ENCODE measurements at places on chromosomes 12 and 14.

DNA sequence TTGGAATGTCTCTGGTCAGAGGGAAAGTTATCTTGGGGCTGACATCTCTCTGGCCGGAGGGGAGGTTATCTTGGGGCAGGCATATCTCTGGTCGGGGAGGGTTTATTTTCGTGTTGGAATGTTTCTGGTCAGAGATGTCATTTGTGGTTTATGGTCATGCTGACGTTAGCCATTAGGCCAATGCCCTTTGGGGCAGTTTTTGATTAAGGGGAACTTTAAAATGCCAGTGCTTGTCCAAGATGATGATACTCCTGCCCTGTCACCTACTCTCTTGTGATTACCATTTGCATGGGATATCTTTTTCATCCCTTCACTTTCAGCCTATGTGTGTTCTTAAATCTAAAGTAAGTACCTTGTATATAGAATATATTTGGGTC lies 29.0 kb upstream of the A2M start:
- DNase-seq = no peak

- DNase-seq = no peak
Measured at GRCh38 chr14:77470224-77470870, 12.5 kb downstream of the AHSA1 start.

DNA sequence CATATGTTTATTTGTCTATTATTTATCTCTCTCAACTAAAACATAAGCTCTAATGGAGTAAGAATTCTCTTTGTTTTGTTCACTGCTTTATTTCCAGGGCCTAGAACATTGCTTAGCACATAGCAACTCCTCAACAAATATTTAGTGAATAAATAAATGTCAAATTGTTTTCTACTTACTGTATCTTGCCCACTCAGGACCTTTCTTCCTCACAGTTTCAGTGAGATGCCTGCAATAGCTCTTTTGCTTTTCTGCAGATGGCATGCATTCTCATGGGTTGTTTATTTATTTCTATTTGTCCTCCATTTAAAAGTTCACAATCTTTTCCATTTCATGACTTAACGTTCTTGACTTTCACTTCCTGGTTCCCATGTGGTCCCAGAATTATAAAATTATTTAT lies 94.9 kb upstream of the TTC7B start:
- no peak for DNase-seq

GRCh38 chr14:64117671-64118402 lies 176.3 kb downstream of the ESR2 start:
- peak; percentile 55 for DNase-seq

DNA sequence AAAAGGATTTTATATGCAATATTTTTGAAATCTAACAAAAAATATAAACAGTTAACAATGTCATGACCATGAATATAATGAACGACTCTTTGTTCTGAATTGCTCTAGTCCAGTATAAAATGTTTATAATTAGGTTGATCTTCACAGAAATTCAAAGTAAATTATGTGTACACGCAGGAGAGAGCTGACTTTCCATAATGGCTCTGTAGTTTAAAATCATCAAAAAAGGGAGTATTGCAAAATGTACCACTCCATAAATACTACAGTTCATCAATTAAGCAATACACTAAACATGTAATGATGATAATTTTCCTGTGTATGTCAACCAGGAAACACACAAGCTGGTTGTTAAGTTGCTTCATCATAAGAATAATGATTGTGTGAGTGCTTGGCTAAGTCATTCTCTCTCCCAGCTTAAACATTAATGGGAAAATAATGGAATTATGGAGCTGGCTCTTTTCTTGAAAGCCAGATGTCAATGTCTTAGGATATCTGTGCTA lies 189.5 kb upstream of the PLEKHG7 start:
- no peak for DNase-seq

- no peak for DNase-seq
Measured at GRCh38 chr14:29321646-29322045, 555.1 kb downstream of the FOXG1 start.

DNA sequence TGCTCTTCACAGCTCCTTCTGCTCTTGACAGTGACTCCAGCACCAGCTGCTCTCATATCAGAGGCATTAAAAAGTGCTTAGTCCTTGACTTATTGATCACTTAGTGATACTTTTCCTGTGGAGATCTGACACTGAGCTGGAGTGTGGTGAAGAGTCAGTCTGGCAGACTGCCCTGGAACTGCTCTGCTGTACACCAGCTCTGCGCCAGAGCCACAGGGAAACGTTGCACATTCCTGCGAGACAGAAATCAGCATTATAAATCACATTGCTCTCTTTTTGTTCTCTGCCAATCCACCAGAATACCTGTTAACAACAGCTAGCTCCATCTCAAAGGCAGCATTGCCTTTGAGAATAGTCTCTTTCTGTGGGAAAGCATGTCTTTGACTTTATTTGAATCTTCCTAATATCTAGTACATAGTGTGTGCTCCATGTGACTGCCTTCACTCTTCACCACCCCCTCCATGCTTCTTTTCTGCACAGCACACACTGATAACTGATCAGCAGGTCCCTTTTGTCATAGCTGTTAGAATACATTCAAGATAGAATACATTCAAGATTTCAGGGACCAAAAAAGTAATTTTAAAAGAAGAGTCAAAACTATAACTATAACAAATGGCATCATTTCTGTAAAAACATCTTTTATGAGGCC lies 48.2 kb upstream of the VSX2 start:
- no peak for DNase-seq

- DNase-seq = no peak
Measured at GRCh38 chr12:131499864-131500190, 211.1 kb upstream of the SFSWAP start.

DNA sequence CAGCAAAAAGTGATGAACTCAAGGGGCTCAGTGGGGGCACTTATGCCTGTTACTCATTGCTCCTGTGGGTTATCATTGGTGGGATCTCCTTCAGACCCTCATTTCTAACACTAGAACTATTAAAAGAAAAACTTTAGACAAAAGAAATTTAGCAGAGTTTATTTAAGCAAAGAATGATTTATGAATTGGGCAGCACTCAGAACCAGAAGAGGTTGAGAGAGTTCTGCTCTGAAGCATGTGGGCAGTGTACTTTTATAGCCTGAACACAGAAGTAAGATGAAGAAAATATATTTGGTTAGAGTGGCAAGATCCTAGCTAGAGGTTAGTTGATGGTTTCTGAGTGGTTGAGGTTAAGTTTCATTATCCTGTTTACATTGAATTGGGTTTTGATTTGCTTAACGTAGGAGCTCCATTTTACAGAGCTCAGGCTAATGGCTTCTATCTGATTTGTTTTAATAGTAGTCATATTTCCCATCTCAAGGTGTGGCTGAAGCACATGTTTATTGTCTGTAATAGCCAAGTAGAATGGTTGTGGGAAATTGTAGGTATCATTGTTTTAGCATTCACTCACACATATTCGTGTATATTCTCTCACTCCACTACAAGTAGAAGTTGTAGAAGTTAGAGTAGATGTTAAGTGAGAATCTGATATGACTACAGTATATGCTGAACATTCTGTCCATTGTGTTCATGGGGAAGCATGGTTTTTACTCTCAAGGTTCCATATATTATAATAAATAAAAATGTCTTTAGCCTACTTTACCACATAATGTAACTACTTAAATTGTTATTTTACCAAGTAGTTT lies 27.6 kb downstream of the LEMD3 start:
- no peak for DNase-seq

GRCh38 chr12:100528471-100529127 lies 44.9 kb upstream of the GAS2L3 start:
- DNase-seq = no peak

DNA sequence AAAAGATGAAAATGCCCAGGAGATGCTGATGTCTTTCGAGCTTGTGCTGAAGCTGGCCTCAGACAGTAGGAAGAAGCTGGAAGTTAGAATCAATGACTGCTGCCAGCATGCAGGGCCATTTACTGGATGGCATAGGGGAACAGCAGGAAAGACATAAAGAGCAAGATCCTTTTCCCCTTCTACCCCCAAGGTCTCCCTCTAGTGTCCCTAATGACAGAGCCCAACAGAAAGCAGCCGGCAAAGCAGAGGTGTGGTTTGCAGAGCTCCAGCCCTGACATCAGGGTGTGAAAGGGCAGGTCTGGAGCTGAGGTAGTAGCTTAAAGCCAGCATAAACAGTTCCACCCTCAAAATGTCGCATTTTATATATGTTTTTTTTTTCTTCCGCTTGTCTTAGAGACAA lies 1560.7 kb upstream of the TMEM132C start:
- DNase-seq = no peak

- DNase-seq = peak; percentile 75
Measured at GRCh38 chr14:74599946-74600345, 12.1 kb downstream of the LTBP2 start.

DNA sequence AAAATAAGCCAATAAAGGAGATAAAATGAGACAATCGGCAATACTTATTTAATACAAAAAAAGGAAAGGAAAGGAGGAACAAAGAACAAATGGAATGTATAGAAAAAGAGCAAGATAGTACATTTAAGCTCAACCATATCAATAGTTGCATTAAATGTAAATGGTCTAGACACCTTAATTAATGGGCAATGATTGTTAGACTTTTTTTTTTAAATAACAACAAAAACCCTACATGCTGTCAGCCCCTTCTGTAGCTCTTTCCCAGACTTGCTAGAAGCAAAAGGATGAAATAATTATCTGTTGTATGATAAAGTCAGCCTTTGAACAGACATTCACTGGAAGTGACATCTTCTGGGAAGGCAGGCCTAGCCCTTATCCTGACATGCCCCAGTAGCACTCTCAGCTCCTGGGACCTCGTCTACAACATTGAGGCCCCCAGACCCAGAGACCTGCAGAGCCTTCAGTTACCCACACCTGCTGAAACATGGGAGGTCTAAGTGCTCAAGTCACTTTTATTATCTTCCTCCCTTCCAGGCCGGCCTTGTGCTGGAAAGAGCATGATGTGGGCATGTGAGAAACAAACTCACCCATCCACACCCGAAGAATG lies 13.4 kb downstream of the SIVA1 start:
- no peak for DNase-seq

GRCh38 chr14:105275267-105275946 lies 25.4 kb downstream of the BRF1 start:
- DNase-seq = no peak

- DNase-seq = peak; percentile 59
Measured at GRCh38 chr12:30989754-30990153, 63.2 kb downstream of the TSPAN11 start.

DNA sequence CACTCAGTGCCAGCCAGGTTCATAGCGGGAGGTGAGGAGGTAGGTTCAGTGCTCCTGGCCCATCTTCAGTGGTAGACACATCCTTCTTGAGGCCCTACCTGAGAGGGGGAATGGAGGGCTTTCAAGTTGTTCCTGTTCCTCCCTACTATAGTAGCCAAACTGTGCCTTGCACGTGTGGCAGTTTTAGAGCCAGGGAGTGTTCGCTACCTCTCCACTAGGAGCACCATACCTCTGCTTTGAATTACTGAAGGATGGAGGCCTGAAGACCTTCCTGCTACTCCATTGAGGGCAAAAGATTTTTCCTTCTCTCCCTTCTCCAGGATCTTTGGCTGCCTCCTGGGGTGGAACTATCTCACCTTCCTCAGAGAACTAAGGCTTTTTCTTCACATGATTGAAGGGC lies 5.9 kb upstream of the ALG10 start:
- DNase-seq = no peak

- DNase-seq = no peak
Measured at GRCh38 chr12:110726708-110727369, 15.9 kb downstream of the PPP1CC start.

DNA sequence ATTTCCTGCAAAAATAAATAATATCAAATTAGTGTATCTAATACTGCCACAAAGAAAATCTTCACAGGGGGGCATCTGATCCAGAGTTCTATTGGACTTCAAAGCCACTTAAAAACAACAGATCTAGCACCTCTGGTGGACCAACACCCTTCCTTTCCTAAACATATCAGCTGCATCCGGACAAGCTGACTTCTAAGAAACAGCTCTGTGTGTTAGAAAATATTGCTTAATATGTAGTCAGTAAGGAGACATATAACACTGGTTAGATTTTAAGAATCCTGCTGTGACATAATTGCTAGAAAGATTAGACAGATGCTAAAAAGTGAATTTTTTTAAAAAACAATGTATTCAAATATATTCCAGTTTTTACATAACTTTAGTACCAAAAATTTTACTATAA lies 61.1 kb upstream of the PTPRB start:
- DNase-seq = no peak

GRCh38 chr12:13204428-13204827 lies 7.9 kb downstream of the EMP1 start:
- no peak for DNase-seq

DNA sequence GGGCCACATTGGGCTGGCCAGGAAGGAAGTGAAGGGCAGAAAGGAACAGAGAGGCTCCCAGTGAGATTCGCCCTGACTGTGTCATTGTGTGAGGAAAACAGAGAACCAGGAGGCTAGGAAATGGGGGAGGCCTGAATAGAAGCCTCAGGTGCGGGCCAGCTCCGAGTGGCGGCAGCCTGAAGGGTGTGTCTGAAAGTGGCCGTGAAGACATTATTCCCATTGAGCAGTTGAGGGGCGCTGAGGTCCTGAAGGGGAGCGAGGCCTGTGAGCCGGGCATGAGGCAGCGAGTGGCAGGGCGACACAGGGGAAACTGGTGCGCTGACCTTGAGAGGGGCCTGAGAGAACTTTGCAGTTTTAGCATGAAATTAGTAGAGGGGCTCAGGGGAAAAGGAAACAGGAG lies 6.9 kb downstream of the CLBA1 start:
- no peak for DNase-seq

DNA sequence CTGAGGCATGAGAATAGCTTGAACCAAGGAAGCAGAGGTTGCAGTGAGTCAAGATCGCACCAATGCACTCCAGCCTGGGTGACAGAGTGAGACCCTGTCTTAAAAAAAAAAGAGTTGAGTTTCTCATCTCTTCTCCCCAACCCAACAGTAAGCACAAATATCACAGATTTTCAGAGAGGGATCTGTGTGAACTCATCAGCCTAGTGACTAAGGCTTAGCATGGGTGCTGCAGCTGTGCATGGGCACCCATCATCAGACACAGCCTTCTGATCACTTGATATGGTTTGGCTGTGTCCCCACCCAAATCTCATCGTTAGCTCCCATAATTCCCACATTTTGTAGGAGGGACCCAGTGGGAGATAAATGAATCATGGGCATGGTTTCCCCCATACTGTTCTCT lies 298.9 kb downstream of the PCNX1 start:
- DNase-seq = no peak

GRCh38 chr14:98168211-98168985 lies 1103.6 kb downstream of the BCL11B start:
- DNase-seq = no peak

DNA sequence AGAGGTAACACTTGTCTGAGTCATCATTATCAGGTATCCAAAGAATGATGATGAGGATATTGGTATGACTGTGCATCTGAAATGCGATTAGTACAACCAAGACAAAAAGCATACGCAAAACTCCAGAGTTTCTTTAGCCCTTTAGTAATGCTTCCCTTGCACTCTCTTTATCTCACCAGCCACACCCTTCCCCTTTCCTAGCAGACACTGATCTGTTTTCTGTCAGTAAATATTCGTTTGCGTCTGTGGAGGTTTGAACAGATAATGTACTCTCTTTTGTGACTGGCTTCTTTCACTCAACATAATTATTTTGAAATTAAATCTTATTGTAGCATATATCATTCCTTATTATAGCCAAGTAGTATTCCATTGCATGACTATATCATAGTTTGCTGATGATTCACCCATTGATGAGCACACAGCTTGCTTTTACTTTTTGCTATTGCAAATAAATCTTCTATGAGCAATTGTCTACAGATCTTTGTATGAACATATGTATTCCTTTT lies 775.7 kb downstream of the SLC6A15 start:
- no peak for DNase-seq

Data from femur (tissue), 1 donor.